Fibroblast of skin of scalp (primary cell): ENCODE measurements at places on chromosomes 1 and 21.

DNA sequence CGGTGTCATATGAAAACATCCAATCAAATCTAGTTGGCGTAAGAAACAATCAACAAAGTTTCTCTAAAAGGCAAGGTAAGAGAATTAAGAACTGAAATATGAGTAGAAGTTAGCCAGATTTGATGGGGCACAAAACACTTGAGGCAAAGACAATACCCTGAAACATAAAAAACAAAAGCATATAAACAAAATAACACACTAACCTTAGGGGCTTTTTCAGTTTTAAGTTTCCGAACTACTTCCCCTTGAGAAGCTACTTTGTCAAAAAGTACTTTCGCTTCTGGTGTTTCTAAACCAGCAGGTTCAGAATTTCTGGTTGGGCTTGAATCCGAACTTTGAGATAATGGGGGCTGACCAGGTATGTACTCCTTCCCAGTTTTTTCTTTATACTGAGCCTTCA, 57.9 kb downstream of the EPRS1 start:
- no peak for DNase-seq

DNA sequence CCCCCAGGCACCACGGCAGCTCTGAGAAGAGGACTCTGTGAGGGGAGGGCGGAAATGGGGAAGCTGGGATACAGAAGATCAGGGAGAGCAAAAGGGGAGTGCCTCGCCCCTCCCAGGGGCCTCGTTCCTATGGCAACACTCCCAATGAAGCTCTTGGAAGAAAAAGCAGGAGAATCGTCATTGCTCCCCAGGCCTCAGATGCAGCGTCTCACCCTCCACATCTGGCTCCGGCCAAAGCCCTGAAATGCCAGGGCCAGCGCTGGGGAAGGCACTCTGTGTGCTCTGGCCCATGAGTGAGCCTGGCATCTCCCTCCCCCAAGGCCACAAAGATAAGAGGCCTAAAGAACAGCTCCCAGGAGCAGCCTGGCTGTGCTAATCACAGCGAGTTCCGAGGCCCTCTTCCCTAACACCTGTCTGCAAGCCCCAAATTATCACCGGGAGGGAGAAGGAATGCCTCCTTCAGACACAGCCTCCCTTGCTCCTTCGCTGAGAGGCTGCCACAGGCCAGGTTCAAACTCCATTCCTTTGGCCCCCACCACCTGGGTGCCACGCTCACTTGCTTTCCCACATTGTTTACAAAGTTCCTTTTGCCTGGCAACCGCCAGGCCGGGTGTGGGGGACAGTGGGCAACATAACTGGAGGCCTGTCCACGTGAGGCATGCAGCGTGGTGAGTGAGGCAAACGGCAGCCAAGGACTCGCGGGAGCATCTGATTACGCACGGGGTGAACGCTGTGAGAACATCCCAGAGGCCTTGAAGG, 27.8 kb downstream of the ECE1 start:
- peak; percentile 87 for DNase-seq

DNA sequence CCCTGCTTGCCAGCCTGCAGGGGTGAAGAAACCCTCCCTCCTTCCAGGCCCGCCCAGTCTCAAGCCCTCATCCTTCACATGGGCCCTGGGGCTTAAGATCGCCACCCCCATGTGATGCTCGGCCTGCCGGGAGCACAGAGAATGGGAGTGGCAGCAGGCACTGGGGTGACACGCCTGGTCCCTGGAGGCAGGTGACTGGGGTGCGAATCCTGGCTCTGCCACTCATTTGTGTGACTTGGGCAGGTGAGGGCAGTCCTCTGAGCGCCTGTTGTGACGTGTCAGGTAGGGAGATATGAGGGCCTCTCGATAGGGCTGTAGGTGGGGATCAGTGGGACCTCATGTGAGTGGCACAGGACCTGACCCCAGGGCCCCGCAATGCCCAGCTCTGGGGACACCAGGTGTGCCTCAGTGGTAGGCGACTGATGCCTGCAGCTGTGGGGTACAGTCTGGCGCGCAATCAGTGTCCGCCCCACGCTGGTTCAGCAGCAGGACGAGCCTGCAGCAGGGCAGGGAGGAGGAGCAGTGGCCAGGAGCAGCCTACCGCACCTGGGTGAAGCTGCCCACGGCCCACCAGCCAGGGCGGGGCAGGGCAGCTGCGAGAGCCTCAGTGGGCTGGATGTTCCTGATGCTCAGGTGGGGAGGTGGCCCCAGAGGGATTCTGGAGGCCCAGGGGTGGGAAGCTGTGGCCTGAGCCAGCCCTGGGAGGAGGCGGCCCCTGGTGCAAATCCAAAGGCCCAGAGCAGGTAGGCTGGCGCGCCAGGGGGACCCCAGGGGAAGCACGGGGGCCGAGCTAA, 6.2 kb downstream of the SH2D5 start:
- no peak for DNase-seq

- DNase-seq = peak; percentile 18
These were observed 102.5 kb upstream of the KAZN start for GRCh38 chr1:14495996-14496395.

DNA sequence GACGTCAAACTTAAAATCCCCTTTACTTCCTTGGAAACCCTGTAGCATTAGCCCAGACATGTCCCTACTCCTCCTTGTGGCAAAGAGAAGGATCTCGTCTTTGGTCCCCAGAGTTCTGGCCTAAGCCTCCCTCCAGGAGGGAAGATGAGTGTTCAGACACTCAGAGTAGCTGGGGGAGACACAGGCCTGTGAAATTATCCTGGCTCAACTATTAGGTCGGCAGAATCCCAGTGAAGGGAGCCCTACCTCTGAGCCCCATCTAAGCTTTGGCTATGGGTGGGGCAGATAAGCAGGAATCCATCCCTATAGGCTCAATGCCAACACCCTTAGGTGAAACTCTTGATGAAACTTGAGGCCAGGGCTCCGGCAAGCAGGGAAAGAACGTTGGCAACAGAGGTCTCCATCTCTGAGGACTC, 1.7 kb upstream of the SFN start:
- DNase-seq = peak; percentile 64

DNA sequence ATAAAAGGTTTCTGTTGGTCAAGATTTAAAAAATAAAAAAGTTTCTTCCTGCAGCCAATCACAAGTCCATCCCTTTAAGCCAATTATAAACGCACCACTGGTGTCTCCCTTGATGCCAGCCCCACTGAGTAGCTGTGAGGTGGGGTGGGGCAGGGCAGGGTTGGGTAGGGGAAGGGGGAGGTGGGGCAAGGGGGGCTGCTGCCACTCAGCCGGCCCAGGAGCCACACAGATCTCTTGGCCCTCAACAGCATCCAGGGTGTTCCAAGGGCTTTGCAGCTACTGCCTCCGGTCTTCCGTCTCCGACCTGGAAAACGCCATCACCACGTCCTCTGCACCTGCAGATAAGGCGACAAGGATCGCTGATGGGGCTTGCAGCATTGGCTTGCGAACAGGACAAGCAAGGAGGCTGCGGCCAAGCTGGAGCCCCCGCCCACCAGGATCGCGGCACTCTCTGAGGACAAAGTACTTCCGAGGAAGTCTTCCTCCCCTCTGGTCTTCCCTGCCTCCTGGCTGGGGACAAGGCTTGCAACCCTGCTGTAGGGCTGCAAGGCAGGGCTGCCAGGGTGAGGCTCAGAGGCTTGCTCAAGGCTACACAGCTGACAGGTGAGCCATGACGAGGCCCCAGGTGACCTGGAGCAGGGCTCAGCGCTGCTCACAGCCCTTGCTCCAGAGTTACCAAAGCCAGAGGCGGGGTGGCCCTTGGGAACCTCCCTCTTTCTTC, 26.8 kb upstream of the CLSTN1 start:
- DNase-seq = no peak
